GM13977 (cell line): ENCODE measurements at places on chromosomes 3 and 15.

- no peak for DNase-seq
Measured at GRCh38 chr3:50430950-50431435, 71.7 kb upstream of the TMEM115 start.

DNA sequence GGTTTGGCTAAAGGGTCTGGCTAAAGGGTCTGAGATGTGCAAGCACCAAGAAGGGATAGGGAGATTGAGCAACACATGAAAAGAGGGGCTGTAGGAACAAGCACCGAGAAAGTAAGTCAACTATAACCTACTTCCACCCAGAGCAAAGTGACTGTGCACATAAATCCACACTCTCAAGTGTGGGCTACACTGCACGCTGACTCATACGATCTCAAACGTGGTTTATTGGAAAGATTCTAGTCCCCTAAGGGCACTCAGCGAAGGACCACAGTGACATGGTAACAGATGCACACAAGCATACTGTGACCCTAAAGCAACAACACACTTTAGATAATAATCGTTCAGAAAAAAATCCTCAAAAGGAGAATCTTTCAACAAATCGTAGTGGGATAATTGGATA, 48.0 kb downstream of the EHHADH start:
- no peak for DNase-seq

DNA sequence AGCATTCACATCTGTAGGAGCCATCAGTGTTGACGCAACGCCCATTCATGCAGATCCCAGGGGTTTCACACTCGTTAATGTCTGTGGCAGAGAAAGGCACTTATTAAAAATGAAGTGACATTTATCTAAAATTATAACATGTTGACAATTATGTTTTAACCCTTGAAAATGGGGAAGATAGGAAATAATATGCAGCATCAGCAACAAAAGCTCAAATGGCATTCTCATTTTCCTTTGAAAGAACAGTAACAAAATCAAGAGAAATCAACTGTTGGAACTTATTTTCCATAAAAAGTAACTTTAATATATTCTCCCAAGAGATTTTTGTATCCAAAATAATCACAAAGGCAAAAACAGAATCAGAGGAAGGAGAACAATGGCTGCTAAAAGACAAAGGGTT, 140.4 kb downstream of the FBN1 start:
- DNase-seq = no peak

GRCh38 chr3:54835701-54836100, 92.2 kb downstream of the LRTM1 start:
- DNase-seq = no peak

- no peak for DNase-seq
Measured at GRCh38 chr15:28125673-28126651, 26.8 kb upstream of the OCA2 start.

DNA sequence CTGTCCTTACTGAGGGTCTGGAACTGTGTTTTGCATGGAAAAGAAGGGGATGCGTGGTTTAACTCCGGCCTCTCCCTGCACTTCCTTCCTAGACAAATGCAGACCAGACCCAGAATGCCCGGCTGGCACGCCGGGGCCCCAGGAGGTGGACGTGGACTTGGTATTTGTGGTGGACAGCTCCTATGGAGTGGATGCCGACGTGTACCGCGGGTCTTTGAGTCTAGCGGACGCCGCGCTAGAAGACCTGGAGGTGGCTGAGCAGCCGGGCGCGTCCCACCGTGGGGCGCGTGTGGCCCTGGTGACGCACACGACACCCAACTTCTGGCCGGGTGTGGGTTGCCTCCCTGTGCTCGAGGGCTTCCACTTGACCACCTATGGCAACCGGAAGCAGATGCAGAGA, 81.8 kb upstream of the COL6A5 start:
- no peak for DNase-seq

DNA sequence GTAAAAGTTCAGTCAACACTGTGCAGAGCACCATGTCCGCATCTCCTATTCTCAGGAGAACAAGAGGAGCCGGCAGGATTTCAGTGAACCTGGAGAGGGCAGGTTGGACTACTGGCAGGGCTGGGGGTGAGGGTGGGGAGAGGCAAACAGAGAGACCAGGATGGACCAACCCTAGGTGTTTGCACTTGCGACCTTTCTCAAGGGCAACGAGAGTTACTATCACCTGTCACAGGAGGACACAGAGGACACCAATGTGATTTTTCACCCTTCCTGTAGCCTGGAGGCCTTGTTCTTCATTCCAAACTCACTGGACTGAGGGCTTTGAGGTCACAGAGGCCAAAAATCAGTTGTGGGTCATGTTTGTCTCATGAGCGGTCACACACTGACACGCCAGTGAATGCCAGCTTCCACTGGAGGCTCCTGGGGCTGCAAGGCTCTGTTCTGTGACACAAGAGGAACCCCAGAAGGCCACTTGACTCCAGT, 89.5 kb downstream of the CPN2 start:
- DNase-seq = no peak

GRCh38 chr3:101646726-101647125, 30.2 kb downstream of the ZBTB11 start:
- DNase-seq = no peak

- no peak for DNase-seq
Measured at GRCh38 chr15:89803941-89804800, 10.5 kb downstream of the ANPEP start.

DNA sequence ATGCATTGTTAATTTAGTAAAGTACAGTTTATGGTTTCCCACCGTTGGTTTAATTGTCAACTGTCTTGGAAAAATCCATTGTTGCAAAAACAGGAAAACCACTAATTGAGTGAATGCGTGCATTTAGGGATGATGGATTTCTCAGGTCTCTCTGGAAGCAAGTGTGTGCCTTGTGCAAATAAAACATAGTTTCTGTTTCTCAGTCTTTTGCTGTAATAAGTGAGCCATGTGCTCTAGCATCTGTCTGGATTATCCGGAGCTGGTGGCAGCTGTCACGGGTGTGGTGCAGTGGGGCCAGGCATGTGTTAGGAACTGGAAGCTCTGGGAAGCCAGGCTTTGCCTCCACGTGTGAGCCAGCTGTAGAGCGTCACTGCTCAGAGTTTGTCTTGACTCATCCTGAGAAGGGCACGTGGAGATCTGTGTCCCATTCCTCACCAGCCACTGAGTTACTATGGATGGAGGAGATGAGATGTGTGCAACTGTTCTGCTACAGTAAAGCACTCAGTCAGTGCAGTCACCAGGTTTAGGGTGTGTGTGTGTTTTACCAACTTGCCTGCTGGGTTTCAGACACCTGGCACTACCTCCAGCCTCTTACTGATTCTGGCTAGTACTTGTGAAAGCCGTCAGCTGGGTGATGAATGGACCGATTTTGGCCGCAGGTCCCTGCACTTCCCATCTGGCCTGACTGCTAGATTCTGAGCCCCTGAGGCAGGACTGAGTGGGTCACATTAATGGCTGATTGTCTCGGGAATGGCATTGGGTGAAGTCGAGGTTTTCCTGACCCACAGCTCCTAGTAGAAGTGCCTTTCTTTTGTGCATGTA, 7.2 kb downstream of the APBA2 start:
- DNase-seq = no peak

GRCh38 chr15:52369455-52369854, 73.9 kb upstream of the MYO5C start:
- DNase-seq = no peak

DNA sequence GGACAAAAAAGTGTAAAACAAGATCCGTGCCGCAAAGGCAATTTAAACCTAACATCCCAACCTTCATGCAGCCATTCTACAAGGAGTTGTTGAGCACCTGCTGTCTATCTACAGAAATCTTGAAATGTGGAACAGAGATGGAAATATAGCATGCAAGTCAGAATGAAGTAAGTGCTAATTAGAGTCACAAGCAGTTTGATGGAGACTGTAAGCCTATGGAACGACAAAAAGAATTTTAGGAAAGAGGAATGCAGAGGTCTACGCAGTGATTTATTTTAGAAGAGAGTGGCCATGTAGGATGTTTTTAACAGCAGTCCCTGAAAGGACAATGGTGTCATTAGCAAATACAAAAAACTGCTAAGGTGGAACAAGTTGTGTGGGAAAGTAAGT, 851 bp upstream of the DCBLD2 start:
- peak; percentile 15 for DNase-seq

GRCh38 chr3:102360183-102360860, 74.5 kb upstream of the ZPLD1 start:
- DNase-seq = no peak

GRCh38 chr15:101436526-101436925, 53.0 kb downstream of the PCSK6 start:
- no peak for DNase-seq

DNA sequence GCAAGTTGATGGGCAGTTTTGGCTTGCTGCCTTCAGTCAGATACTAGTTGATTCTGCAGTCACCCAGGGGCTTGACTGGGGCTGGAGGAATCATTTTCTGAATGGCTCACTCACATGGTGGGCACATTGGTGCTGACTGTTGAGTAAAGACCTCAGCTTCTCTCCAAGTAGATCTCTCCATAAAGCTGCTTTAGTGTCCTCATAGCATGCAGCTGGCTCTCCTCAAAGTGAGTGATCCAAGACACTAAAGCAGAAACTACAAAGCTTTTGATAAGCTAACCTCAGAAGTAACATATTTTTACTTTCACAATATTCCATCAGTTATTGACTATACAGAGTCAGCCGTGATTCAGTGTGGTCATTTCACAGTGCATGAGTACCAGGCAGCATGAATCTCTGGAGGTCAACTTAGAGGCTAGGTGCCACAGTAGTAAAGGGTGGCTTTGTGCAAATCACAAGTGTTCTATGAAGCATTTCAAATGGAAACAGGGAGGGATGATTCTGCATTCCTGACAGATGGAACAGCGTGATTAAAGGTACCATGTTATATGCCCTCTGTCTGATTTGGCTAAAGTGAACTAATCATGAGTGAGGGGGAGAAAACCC, 24.3 kb upstream of the ATP8B4 start:
- no peak for DNase-seq

GRCh38 chr3:132255041-132255745, 62.0 kb upstream of the ACP3 start:
- DNase-seq = no peak

- no peak for DNase-seq
Measured at GRCh38 chr3:95084738-95085137, 1021.9 kb downstream of the NSUN3 start.

DNA sequence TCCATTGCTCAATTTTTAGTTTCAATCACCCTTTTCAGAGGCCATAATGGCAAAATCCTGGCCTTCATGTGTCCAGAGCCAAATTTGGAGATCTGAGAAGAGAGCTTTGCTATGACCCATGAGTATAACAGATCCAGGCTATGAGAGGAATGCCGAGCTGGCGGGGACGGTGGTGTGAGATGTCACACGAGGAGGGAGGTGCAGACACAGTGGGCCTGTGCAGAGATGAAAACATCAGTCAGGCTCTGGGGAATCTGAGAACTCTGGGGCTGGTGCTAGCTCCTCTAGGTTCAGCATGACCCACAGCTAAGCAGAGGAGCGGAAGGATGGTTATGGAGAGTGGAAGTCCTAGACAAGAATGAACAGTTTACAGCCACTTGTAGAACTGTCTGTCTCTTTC, 398.3 kb upstream of the ATP10A start:
- DNase-seq = no peak

- DNase-seq = peak; percentile 61
Measured at GRCh38 chr3:113783463-113783862, 36.6 kb downstream of the ATP6V1A start.

GRCh38 chr15:73873889-73874511, 636 bp downstream of the TBC1D21 start:
- DNase-seq = peak; percentile 60

DNA sequence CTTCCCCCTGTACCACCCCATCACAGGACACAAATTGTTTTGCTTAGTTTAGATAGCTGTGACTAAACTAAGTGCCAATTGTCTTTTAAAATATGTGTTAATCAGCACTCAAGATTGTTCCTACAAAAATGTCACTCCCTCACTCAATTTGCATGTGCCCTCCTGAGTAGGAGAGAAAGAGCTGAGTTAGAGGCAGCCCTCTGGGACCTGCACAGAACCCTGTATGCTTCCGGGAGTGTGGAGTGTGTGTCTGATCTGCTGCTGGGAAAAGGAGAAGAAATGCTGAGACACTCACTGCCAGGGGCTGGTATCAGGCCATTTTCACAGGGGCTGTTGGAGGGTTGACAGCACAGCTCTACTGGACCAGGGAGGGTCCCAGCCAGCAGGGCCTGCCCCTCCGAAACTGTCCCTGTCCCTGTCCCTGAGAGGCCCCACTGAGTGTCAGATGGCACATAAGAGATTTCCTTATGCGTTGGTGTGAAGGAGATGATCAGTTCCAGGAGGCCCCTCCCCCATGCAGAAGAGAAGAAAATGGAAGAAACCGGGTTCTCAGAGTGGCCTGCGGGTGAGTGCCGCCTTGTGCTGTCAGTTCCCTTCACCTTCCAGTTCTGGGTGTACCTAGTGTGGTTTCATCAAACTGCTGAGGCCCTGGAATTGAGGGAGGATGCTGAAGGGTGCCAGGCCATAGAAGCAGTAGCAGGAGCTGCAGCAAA, 3.9 kb upstream of the B3GNT5 start:
- no peak for DNase-seq

- DNase-seq = no peak
Measured at GRCh38 chr3:129686941-129687340, 80.5 kb upstream of the PLXND1 start.

DNA sequence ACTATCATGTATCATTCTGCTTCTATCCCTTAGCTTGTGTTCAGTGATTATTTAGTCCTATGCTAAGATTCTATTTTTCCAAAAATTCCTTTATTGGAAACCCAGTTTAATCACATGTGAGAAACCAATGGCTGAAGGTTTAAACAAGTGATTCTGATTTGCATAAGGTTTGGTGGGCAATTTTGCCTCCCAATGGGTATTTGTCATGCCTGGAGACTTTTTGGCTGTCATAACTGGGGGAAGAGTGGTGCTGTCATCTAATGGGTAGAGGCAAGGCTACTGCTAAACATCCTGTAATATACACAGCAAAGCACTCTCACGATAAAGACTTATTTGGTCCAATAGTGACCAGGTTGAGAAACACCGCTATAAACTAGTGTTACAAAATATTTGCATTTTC, 148.7 kb downstream of the ALCAM start:
- no peak for DNase-seq

- peak; percentile 31 for DNase-seq
Measured at GRCh38 chr3:60555686-60556354, 695.4 kb downstream of the FHIT start.

GRCh38 chr3:11385326-11385725, 113.1 kb downstream of the ATG7 start:
- no peak for DNase-seq

- DNase-seq = no peak
Measured at GRCh38 chr3:3881050-3881449, 81.8 kb downstream of the LRRN1 start.

DNA sequence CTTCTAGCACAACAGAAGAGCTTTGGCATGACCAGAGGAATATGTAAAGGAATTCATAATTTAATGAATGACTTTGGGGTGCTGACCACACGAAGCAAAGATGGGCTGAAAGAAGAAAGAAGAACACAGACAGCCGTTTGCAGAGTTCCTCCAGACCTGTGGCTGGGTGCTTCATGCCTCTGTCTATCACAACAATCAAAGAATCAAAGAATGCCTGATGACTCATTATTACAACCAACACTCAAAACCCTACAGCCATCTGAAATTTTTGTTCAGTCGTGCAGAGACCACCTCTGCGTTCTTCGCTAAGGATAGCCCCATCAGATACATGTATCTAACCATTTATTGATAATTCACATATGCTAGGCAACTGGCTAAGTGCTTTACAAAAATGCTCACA, 129.0 kb upstream of the PRICKLE2 start:
- DNase-seq = no peak
